Cardiac septum (tissue), 1 donor: ENCODE measurements at places on chromosomes 4 and X. TPM values are rescaled to one million over a fixed set of nuclear protein-coding genes. Genes with fewer than 3 reads are reported as not detected.

Gene RS1
- total RNA-seq = not detected

Gene XAGE2
- not detected for total RNA-seq

Gene MAGEA4
- total RNA-seq = not detected

Gene APLN
- total RNA-seq = 6.2 TPM

Gene DMD
- total RNA-seq = 256 TPM

Gene CXCL8
- total RNA-seq = 1.2 TPM

Gene MID2
- 5.6 TPM for total RNA-seq

Gene COL4A6
- 6.1 TPM for total RNA-seq

Gene SULT1B1
- total RNA-seq = 0.59 TPM

Gene TMEM192
- total RNA-seq = 10.6 TPM

Gene SPANXD
- total RNA-seq = not detected

Gene AFM
- not detected for total RNA-seq

Gene SLC4A4
- total RNA-seq = 22.0 TPM

Gene HTR2C
- total RNA-seq = not detected

Gene LDOC1
- 4.5 TPM for total RNA-seq

Gene SYP
- 1.2 TPM for total RNA-seq

Gene MAGEB10
- total RNA-seq = not detected

Gene CENPVL1
- total RNA-seq = not detected

Gene IBSP
- total RNA-seq = not detected

Gene SMR3B
- total RNA-seq = not detected

Gene FRMPD3
- 0.05 TPM for total RNA-seq

Gene TMEM47
- total RNA-seq = 32.1 TPM

Gene TCEAL7
- total RNA-seq = 6.4 TPM

Gene PABPC5
- total RNA-seq = 0.67 TPM

Gene TMEM156
- total RNA-seq = not detected

Gene WAS
- total RNA-seq = 2.8 TPM
